ENCODE measurements at places on chromosomes 6 and 20. TPM values are rescaled to one million over a fixed set of nuclear protein-coding genes. Genes with fewer than 3 reads are reported as not detected.

Gene RNASET2
- total RNA-seq = 54.3 TPM

Gene PLN
- total RNA-seq = 2.3 TPM

Gene LYRM2
- total RNA-seq = 17.3 TPM

Gene CD109
- 35.9 TPM for total RNA-seq

Gene BTNL2
- not detected for total RNA-seq

Gene DUSP15
- total RNA-seq = not detected

Gene FAM83C
- 72.1 TPM for total RNA-seq

Gene C6orf136
- total RNA-seq = 13.8 TPM

Gene COL11A2
- total RNA-seq = 0.29 TPM

Gene CTAGE9
- not detected for total RNA-seq

Gene PNPLA1
- total RNA-seq = 54.2 TPM

Gene ABCF1
- total RNA-seq = 57.7 TPM

Gene SLC35F1
- 0.61 TPM for total RNA-seq

Gene CST4
- total RNA-seq = not detected

Gene SLPI
- 222 TPM for total RNA-seq

Gene ARMH2
- not detected for total RNA-seq

Gene MCCD1
- total RNA-seq = not detected

Gene RXRB
- 23.2 TPM for total RNA-seq

Gene DNAH8
- total RNA-seq = 0.02 TPM

Gene CYP24A1
- not detected for total RNA-seq

Gene BPI
- not detected for total RNA-seq

Gene RPL10A
- total RNA-seq = 2,467 TPM

Gene SGK2
- total RNA-seq = 8.0 TPM

Gene PRDM13
- total RNA-seq = 0.10 TPM

Gene OR2B6
- total RNA-seq = not detected

Gene HLA-DRB1
- total RNA-seq = 37.6 TPM

Gene FNDC11
- 0.12 TPM for total RNA-seq

Gene HAO1
- not detected for total RNA-seq

Gene MAS1
- total RNA-seq = not detected

Gene LY6G6D
- not detected for total RNA-seq

Gene TSBP1
- not detected for total RNA-seq

Gene SLC22A2
- not detected for total RNA-seq

Gene LPA
- not detected for total RNA-seq

Gene SAMD3
- not detected for total RNA-seq

Gene CD24
- 166 TPM for total RNA-seq

Gene PLEKHG1
- total RNA-seq = 35.2 TPM

Gene TEAD3
- total RNA-seq = 51.3 TPM

Gene MUC22
- not detected for total RNA-seq

Gene SLC16A10
- total RNA-seq = 50.9 TPM

Gene CST5
- total RNA-seq = not detected

Gene C20orf144
- total RNA-seq = not detected

Gene CNR1
- total RNA-seq = 2.6 TPM

Gene PROKR2
- not detected for total RNA-seq

Gene TCF21
- not detected for total RNA-seq

Gene NNAT
- 1.3 TPM for total RNA-seq

Gene MRAP2
- 2.6 TPM for total RNA-seq

Gene REPS1
- total RNA-seq = 47.1 TPM

Gene TINAG
- not detected for total RNA-seq

Gene PRR18
- total RNA-seq = not detected

Gene SAPCD1
- 80.6 TPM for total RNA-seq

Gene BMP7
- total RNA-seq = 46.8 TPM

Gene VWA7
- total RNA-seq = 4.8 TPM

Gene SLC32A1
- not detected for total RNA-seq
